SJSA1 (cell line): ENCODE measurements at places on chromosomes 7 and 10. TPM values are rescaled to one million over a fixed set of nuclear protein-coding genes. Genes with fewer than 3 reads are reported as not detected.

Gene GPC2
- total RNA-seq = 4.4 and 6.5 TPM in 2 replicates

Gene PRKCQ
- total RNA-seq = not detected in 2 replicates

DNA sequence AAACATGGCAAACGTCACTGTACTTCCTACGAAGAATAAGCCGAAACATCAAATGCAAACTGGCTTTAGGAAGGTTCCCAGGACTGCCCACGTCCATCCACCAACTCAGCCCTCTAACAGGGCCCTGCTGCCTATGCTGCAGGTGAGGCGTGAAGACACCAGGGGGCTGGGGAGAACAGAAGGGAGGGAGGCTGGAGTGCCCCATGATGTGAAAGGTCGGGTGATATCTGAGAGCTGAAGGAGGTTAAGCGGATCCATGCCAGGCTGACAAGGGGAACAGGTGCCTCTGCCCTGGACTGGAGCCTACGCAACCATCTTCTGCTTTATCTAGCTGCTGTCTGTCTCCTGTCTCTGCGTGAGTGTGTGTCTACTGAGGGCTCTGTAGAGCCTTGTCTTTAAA lies 40.2 kb upstream of the ATP6V0A4 start:
- H3K27me3 ChIP-seq = no peaks in the 10 kb centered on the region
- DNase-seq = no peak
- no peaks in the 10 kb centered on the region; the same call in 1 of the 2 replicates for H3K36me3 ChIP-seq
- no peak overlapping the region for H3K27ac ChIP-seq

Gene PLXNA4
- total RNA-seq = not detected in 2 replicates

GRCh38 chr7:70193514-70193913 lies 595.2 kb downstream of the AUTS2 start:
- DNase-seq = no peak
- H3K4me3 ChIP-seq = no peak overlapping the region
- no peaks in the 10 kb centered on the region for H3K27me3 ChIP-seq
- no peaks in the 10 kb centered on the region for H3K36me3 ChIP-seq
- H3K27ac ChIP-seq = no peak overlapping the region
- H3K4me1 ChIP-seq = no peaks in the 10 kb centered on the region

DNA sequence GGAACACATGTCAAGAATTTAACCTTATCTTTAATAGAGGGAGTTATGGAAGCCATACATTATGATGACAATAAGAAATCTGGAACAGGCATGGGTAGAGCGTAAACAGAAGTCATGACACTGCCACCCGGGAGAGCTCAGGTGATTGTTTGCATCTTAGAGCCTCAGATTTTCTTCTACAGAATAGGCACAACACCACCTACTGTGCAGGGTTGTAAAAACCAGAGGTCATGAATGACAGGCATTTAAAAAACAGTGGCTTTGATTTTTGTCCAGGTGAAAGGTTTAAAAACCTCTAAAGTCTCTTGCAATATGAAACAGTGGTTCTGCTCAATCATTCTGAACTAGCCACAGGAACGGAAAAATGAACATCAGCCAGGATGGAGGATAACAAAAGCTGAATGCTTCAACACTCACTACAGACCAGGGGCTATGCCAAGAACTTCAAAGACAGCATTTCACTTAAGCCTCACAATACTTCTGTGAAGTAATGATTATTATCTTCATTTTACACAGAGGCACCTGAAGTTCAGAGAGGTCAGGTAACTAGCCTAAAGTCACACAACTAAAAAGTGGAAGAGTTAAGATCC lies 123.8 kb downstream of the SLC25A13 start:
- no peak overlapping the region for H3K27ac ChIP-seq
- H3K4me1 ChIP-seq = no peaks in the 10 kb centered on the region
- H3K27me3 ChIP-seq = no peaks in the 10 kb centered on the region

Gene LRGUK
- total RNA-seq = 0.05 TPM in 1 of 2 replicates, not detected in the other

GRCh38 chr10:4241724-4242345 lies 456.8 kb upstream of the KLF6 start:
- peak; percentile 84 for DNase-seq
- peaks cover 3% of the 10 kb centered on the region; the same call in 1 of the 2 replicates for H3K36me3 ChIP-seq
- H3K4me3 ChIP-seq = peak overlapping the region; percentile 31
- peaks cover 43% of the 10 kb centered on the region for H3K4me1 ChIP-seq
- H3K27ac ChIP-seq = peak overlapping the region; percentile 96
- H3K27me3 ChIP-seq = no peaks in the 10 kb centered on the region

- H3K4me1 ChIP-seq = no peaks in the 10 kb centered on the region
- no peaks in the 10 kb centered on the region for H3K27me3 ChIP-seq
- no peaks in the 10 kb centered on the region for H3K36me3 ChIP-seq
- DNase-seq = no peak
Measured at GRCh38 chr7:109844362-109844761, 1246.6 kb upstream of the LRRN3 start.
